ENCODE measurements at places on chromosomes 7 and 10. TPM values are rescaled to one million over a fixed set of nuclear protein-coding genes. Genes with fewer than 3 reads are reported as not detected.
A peak's percentile ranks its signal among the peaks of the same experiment; 100 is the strongest.

- no peak for DNase-seq
Observed at GRCh38 chr10:128345353-128345752, 219.1 kb upstream of the MKI67 start.

DNA sequence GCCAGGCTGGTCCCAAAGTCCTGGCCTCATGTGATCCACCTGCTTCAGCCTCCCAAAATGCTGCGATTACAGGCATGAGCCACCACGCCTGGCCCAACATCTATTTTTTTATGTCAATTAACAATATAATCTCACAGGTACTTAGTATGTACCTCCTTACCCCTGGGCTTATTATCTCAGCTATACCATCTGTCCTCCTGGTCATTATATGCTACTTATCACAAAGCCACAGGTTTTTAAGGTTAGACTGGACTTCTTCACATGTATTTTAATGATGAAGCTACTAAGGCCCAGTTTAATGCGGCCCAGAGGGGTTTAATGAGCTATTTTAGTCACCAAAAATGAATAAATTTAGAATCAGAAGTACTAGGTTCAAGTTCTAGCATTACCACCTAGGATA is 3.4 kb downstream of the NSUN6 start:
- DNase-seq = no peak

- peak; percentile 97 for DNase-seq
Observed at GRCh38 chr10:17062955-17063484, 66.6 kb downstream of the CUBN start.

DNA sequence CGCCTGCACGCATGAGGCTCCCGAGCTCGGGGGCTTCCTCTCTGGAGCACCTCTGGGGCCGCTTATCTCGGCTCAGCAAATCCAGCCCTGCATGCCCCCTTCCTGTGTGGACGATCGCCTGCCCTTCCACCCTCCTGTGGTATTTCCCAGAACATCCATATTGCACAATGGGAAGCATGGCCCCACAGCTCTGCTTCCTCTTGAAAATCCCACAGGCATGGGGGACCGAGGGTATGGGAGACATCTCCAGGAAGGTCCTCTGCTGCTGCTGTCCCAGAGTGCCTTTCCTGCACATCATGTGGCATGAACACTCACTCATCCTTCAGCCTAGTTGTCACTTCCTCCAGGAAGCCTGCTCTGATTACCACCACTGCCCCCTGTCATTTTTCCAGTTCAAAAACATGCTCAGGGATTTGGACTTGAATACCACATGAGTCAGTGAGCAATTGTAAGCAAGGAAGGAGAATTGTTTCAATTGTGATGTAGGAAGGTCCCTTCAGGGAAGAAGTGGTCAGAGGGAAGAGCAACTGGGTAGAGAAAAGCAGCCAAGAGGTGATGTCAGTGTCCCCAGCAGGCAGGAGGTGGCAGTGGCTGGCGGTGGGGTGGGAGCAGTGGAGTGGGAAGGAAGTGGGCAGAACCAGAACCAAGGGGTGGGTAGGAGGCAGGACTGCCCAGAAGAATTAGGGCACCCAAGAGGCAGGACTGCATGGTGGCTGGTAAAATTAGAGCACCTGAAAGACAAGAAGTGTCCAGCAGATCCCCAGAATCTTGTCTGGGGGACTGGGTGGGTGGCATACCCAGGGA is 67.5 kb upstream of the ZMIZ1 start:
- DNase-seq = no peak

DNA sequence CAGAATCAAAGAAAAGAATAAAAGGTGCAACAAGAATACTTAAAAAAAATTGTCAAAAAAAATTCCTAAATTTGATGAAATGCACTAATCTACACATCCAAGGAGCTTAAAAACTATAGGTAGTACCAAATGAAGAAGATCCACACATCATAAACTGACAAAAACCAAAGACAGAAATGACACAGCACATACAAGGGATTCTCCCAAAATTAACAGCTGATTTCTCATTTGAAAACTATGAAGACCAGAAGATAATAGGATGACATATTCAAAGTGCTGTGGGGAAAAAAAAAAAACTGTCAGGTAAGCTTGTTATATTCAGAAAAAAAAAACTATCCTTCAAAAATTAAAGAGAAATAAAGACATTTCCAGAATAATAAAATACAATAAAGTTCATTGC is 618.2 kb downstream of the TNS3 start:
- no peak for DNase-seq

DNA sequence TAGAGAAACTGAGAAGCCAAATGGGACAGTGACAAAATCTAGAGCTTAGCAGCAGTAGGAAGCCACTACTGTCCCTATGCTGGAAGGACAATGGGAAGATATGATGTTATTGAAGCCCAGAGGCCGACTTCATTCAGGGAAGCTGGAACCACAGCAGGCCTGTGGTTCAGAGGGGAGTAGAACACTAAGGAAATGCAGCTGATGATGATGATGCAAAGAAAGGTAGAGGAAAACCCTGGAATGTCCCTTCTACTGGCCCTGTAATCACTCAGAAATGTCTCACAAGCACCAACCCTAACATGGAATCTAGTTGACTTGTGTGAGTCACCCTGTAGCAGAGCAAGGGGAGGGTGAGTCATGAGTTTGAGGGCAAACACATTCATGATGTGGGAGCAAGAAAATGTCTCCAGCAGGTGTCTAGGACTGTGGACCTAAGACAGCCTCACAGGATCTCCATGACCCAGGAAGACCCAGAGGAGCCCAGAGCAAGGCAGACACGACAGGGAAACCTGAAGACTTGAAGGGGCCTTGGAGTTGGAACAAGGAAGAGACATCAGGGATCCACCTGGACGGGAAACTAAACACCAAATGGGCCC is 37.0 kb upstream of the LRRC17 start:
- peak; percentile 99 for DNase-seq

DNA sequence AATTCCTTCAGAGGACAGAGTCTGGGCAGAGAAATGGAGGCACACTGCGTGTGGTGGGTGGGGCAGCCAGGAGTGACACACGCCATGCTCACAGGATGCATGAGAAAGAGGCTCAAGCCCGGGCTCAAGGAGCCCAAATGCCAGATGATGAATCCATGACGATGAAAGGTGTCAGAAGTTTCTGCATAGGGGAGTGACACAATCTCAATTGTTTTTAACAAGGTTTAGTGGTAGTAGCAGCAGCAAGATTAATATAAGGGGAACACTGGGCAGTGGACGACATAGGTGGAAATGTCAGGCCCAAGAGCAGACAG is 126.1 kb downstream of the TNS3 start:
- no peak for DNase-seq

DNA sequence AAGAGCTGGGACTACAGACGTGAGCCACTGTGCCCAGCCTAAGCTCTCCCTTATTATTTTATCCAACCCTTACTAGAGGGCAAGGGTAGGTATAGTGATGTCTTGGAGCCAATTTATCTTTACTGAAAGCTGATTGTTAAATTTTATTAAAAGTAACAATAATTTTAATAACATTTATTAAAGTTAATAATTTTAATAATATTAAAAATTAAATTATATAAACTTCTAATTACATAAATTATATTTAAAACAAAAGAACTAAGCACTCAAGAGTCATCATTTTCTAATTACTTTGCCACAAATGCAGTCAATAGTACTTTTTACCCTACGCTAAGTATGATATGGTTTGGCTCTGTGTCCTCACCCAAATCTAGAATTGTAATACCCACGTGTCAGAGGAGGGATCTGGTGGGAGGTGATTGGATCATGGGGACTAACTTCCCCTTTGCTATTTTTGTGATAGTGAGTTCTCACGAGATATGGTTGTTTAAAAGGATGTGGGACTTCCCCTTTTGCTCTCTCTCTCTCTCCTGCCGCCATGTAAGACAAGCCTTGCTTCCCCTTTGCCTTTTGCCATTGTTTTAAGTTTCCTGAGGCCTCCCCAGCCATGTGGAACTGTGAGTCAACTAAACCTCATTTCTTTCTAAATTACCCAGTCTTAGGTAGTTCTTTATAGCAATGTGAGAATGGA is 58.4 kb upstream of the ETV1 start:
- DNase-seq = no peak

GRCh38 chr10:128808921-128809440 is 658.1 kb upstream of the MGMT start:
- DNase-seq = no peak

DNA sequence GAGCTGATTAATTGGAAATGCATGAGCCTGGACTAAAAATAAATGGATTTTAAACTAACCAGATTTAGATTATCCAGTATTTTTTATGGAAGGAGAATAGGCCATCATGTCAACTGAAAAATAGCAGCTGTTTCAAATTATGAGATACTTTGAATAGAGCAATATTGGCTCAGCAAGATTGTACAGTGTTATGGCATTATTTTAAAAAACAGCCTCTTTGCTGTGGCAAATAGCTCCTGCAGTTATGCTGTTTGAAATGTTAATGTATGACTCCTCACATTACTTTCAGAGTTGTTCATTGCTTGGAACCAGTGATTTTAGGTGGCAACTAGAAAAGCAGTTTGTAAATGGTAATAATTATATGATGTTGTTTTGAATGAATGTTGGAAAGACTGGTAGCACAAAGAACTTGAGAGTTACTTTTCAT is 244.5 kb downstream of the KIAA1217 start:
- no peak for DNase-seq

DNA sequence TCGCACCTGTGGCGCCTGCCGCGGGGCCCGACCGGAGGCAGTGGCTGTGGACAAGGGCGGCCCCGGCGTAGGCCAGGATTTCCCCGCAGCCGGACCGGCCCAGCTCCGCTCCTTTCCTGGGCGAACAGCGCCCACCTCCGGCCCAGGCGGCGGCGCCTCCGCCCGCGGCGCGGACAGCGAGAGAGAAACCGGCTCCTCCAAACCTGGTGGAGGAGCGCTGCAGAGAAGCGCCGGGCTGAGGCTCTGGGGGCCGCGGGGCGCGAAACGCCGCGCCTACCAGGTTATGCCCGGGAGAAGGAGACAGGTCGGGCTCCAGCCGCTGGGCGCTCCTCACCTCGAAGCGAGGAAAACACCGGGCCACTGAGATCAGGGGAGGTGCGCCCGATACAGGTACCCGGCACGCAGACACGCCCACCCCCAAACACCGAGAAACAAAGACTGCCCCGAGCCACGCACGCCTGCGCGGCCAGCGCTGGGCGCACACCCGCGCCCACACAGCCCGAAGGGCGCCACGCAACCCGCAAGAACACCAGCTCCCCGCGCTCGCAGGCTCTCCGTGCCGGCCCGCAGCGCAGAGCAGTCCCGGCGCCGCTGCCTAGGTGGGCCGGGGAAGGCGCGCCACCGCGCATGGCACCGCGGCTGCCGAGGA is 3.3 kb downstream of the GRID1 start:
- DNase-seq = peak; percentile 34

DNA sequence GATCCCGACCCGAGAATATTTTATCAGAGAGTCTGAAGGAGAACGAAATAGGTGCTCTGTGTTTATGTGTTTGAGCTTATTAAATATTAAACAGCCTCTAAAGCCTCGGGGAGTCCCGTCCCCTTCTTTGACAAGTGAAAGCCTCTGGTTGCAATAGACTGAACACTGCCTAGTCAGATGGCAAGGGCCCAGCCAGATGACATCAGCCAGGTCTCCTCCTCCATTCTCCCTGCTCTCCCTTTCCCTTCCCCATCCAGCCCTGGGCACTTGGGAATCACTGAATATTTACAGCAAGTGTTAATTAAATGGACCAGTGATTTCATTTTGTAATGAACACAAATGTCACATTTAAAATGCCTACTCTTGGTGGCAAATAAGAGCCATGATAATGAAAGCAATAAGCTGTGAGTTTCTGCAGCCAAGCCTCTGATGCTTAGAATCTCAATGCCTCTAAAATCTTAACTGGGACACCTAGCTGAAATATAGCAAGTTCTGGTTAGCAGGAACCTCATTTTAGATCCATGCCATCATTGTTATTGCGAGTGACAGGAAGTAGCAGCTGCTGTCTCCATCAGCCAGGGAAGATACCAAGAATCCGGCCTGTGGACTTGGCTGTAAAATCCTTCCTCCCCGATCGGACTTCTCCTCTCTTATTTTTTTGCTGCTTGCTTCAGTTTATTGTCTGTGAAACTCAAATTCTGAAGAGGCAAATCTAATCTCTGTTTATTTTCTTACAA is 202.1 kb downstream of the PRPF18 start:
- DNase-seq = no peak

DNA sequence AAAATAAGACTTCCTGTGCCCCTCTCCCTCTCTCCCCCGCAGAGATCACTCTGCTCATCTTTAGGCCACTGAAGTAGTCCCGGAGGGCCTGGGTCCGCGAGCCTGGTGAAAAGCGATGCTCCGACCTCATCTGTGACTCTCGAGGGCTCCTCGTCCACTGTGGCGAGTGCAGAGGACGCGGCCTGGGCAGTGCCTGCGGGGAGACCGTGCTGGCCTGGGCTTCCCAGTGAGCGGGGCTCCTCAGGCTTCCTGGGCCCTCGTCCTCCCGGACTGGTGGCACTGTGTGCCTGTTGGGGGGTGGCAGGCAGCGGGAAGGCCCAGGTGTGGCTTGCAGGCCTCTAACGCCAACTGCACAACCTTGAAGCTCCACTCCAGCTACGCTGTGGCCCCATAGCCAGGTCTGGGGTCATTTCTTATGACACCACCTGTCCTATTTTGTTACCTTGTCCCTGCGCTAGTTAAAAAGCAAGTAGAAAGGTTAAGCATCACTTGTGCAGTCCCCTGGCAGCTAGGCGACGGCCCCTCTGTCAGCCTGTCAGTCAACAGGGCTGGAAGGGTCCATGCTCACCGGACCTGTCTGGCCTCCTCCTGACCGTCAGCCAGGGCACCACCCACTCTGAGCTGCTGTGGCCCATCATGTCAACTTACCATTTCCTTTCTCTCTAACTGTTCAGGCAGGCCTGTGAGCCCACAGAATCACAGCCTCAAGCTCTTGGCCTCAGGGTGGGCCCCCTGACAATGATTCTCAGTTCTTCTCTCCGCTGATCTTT is 20.5 kb downstream of the MNX1 start:
- no peak for DNase-seq

DNA sequence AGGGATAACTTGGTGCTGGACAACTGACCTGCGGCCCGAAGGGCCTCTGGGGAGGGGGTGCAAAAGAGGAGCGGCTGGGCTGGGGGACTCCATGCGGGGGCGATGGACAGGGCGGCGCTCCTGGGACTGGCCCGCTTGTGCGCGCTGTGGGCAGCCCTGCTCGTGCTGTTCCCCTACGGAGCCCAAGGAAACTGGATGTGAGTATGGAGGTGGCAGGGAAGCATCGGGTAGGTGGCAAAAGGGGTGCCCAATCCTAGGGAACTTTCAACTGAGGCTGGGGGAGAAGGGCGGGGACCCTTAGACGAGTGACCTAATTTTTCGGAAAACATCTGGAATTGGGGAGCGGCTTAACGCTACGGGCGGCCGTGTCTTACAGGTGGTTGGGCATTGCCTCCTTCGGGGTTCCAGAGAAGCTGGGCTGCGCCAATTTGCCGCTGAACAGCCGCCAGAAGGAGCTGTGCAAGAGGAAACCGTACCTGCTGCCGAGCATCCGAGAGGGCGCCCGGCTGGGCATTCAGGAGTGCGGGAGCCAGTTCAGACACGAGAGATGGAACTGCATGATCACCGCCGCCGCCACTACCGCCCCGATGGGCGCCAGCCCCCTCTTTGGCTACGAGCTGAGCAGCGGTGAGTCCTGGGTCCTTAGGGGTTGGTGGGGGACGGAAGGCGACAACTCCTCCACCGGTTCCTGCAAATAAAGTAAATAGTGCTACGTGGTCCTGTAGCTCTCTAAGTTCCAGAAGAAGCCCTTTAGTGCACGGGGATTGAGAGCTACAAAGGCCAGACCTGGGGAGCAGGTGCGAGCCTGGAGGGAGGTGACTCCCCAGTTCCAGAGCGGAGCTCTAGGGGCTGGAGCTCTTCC is 622 bp downstream of the WNT16 start:
- DNase-seq = peak; percentile 44

GRCh38 chr10:11704092-11704491 is 38.1 kb upstream of the ECHDC3 start:
- no peak for DNase-seq

PIK3AP1 gene
- polyA plus RNA-seq = not detected

FXYD4 gene
- polyA plus RNA-seq = not detected

VWA2 gene
- 0.12 TPM for polyA plus RNA-seq

TMEM176A gene
- not detected for polyA plus RNA-seq

MMP21 gene
- not detected for polyA plus RNA-seq

Measured in foreskin keratinocyte (primary cell).